Caki2 (cell line): ENCODE measurements at places on chromosomes 6 and 20. TPM values are rescaled to one million over a fixed set of nuclear protein-coding genes. Genes with fewer than 3 reads are reported as not detected.

DNA sequence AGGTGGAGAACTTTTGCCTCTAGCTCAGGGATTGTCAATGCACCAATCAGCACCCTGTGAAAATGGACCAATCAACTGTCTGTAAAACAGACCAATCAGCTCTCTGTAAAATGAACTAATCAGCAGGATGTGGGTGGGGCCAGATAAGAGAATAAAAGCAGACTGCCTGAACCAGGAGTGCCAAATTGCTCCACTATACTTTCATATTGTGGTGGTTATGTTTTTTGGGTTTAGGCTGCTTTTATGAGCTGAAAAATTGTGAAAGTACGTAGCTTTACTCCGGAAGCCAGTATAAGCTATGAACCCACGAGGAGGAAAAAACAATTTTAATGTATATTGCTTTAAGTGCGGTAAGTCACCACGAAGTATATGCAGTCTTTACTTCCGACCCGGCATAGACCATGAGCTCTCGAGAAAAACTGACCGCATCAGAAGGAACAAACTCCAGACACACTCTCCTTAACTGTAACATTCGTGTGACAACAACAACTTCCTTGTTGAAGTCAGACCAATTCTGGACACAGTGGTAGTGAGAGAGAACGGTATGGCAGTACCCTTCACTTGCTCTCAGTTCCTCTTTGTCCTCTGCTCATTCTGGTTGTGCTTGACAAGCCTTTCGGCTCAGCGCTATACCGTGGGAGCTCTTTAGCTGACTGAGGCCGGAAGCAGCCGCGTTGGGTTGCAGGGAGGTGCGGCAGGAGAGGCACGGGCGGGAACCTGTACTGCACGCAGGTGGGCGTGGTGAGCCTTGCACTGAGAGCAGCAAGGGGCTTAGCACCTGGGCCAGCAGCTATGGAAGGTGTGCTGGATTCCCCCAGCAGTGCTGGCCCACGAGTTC is 81.9 kb upstream of the E2F3 start:
- no peak for DNase-seq

RFX6 gene
- not detected in 2 replicates for total RNA-seq

GRCh38 chr20:2299301-2299700 is 3.5 kb downstream of the TGM3 start:
- DNase-seq, result peak; percentile 65

STK38 gene
- 24.9 and 32.6 TPM in 2 replicates for total RNA-seq

GRCh38 chr6:56246881-56247653 is at the start of gene COL21A1:
Gene COL21A1, minus strand, starts transcription at chr6:56247580. Its CDS starts 64,962 bp downstream, at chr6:56182618.
- no peak for DNase-seq

- DNase-seq, result no peak
These were observed 109.7 kb upstream of the NAA20 start for GRCh38 chr20:19907326-19908056.

GRCh38 chr20:50261471-50262212 is 71.0 kb downstream of the CEBPB start:
- no peak for DNase-seq

DNA sequence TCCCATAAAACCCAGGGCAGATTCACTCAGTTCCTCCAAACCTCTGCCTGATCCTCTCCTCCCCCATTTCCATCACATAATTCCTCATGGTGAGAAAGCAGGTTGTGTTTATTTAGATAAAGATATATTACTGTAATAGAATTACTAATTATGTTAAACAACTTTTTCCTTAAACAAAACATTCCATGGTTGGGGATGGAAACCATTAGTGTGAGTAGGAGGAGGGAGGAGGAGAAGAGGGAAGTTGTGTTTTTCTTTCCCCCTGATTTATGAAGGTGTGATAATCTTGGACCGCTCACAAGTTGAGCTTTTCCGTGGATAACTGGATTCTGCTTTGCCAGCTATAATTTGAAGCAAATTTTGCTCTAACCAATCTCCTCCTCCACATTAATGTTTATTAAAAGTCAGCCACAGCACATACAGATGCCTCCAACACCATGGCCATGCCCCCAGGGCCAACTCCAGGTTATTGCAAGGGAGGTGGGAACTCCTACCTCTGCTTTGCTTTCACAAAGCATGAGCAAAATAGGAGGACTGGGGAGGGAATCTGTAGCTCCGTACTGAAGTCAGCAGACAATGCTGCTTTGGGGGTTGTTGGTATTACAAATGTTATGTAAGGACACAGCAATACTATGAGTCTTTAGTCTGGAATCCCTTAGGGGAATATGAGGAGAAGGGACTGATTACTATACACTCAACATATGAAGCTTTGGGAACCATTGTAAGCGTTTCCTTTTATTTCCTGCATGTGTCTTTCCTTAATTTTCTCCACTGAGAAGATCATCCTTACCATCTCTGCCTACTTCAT is 542.0 kb downstream of the DHX35 start:
- DNase-seq, result no peak

GRCh38 chr6:119511024-119511423 is 161.5 kb upstream of the MAN1A1 start:
- no peak for DNase-seq

DNA sequence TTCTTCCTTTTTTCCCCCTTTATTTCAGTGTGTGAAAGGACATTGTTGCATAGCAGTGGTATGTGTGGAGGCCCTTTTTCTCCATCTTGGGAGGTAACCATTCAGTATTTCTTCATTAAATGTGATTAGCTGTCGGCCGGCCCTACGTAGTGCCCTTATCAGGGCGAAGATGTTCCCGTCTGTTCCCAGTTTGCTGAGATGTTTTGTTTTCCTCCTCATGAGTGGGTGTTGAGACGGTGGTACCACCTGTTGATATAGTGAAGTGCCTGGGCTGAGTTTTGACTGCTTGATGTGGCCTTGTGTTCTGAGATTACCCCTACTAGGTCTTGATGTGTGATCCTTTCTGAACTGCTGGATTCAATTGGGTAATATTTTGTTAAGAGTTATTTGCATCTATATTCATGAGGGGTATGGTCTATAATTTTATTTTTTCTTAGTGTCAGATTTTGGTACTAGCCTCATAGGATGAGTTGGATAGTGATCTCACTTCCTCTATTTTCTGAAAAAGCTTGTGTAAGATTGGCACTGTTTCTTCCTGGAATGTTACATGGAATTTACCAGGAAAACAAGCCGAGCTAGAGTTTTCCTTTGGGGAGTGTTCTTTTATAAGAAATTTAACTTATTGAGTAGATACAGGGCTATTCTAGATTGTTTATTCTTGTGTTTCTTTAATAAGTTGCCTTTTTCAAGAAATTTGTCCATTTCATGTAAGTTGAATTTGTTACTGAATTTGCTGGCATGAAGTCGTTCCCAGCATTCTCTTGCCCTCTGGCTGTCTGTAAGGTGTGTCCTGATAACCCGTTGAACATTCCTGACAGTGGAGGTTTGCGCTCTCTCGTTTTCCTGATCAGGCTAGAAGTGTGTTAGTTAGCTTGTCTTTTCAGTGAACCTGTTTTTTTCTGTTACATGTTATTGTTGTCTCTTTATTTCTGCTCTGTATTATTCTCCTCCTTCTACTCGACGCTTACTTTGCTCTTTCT is 4.3 kb downstream of the MTG2 start:
- no peak for DNase-seq

GPX5 gene
- total RNA-seq, result not detected in 2 replicates

- no peak for DNase-seq
These were observed 1.1 kb downstream of the DPM1 start for GRCh38 chr20:50957276-50957675.

- DNase-seq, result no peak
These were observed 42.7 kb downstream of the FILIP1 start for GRCh38 chr6:75450903-75451302.

DNA sequence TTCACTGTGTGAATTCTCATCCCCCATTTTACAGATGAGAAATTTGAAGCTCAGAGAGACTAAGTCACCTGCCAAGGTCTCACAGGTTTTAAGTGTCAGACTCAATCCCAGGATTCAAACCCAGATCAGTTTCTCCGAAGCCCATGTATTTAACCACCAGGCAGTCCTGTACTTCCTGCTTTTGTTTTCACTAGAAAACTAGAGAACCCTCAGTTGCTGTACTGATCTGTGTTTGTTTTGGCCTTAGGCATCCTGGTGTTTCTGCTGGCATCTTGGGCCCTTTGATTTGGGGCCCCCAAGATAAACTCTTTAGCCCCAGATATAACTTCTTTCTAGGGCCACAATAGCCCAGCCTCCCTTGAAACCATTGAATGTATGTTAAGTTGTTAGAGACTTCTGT is 36.5 kb downstream of the PPP1R16B start:
- DNase-seq, result no peak

DNA sequence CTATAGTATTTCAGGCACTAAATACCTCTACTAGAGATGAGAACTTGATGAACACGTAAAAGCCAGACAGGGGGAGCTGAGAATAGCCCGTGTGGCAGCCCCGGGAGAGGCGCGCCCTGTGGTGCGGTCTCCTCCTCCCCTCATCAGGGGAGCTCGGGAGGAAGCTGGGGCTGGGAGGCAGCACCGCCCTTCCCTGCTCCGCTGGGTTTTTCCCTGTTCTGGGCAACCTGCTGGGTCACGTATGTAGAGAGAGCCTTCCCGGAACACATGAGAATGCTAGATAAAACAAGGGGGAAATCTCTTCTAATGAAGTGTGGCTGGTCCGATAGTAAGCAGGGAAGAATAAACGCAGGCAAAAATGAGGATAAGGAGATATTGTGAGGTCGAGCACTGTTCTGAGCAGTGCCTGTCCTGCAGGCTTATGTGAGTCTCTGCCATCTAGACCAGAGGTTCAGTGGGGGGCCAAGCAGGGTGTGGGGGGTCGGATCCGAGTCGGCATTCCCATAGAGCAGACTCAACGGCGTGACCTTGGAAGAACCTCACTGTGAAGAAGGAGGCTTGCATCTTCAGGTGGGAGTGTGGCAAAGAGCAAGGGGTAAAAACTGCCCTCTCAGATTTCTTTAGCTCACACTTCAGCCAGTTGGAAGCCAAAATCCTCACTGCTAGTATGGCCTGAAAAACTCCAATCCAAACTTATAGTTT is 13.4 kb upstream of the RPS6KA2 start:
- DNase-seq, result no peak

DNA sequence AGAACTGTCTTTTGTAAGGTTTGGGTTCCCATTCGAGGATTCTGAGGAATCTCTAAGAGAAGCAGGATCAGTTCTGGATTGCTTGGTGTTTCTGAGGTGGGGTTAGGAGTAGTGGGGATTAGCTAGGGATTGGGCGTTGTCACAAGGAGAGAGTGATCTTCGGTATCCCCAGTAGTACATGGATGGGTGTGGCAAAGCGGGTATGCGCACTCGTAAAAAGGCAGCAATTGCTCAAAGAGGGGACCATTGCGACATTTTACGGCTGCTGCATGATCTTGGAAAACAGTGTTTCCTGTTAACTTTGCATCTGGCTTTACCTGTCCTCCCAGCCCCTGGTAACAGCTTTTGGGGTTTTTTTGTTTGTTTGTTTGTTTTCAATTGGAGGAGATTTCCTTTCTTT is 9.7 kb upstream of the ZSCAN9 start:
- peak; percentile 57 for DNase-seq

DNA sequence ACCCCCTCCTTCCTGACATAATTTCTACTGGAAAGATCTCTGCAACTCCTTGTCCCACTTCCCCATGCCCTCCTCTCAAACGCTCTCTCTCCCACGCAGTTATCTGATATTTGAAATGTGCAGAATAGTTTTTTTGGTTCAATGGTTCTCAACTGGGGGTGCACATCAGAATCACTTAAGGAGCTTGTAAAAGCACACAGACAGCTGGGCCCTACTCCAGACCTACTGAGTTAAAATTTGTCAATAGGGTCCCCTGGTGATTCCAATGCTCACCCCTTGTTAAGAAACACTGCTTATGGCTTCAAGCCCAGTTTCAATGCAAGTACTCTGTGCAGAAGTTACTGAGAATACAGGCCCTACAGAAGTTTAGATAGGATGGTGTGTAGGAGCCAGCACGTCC is 45.2 kb upstream of the KCNK16 start:
- no peak for DNase-seq

GRCh38 chr20:13271977-13272975 is 51.2 kb downstream of the ISM1 start:
- no peak for DNase-seq

- DNase-seq, result no peak
These were observed 13.3 kb downstream of the RSPH9 start for GRCh38 chr6:43658161-43658560.

DNA sequence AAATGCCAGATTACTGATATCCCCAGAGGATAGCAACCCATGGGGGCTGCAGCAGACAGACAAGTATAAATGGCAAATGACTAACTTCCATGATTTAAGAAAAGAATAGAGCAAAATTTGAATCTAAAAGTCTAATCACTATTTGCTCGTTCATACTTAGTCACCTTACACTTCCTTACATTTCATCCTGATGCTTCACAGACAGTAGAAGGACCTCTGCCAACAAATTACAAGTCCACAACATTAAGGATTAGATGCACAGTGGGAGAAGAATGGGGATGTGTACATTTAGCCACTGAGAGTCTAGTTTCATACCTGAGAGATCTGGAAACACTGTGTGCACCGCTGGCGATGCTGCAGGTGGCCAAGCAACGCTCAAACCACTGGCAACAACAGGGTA is 72.4 kb downstream of the FYN start:
- DNase-seq, result no peak

SAMD10 gene
- total RNA-seq, result 0.95 and 1.2 TPM in 2 replicates

ULBP1 gene
- 0.57 and 0.64 TPM in 2 replicates for total RNA-seq

- DNase-seq, result no peak
These were observed 225.5 kb downstream of the TAF4 start for GRCh38 chr20:61839912-61840778.

IBTK gene
- total RNA-seq, result 37.2 and 37.4 TPM in 2 replicates

DNA sequence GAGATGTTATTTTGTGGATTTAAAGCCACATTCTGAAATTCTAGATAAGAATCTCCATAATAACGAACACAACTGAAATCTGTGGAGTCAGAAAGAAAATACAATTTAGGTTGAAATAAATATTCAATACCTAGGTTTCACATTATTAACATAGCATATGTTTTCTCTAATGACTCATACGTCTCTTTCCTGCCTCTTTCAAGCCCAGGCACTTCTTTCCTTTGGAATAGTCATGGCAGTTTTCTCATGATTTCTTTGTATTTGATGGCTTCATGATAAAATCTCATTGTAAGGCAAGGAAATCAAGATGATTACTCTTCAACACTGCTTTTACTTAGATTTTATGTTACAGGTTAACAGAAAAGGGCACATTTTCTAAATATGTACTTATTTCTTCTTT is 803.7 kb downstream of the PHF3 start:
- DNase-seq, result no peak

METTL24 gene
- not detected in 2 replicates for total RNA-seq

RSPO3 gene
- total RNA-seq, result 2.4 and 7.7 TPM in 2 replicates

RBM24 gene
- total RNA-seq, result 2.4 and 4.7 TPM in 2 replicates

- DNase-seq, result no peak
These were observed 19.3 kb downstream of the RIPOR2 start for GRCh38 chr6:24916496-24916895.

GRCh38 chr20:52001999-52002666 is 189.4 kb downstream of the ZFP64 start:
- no peak for DNase-seq

- peak; percentile 37 for DNase-seq
These were observed 191.4 kb upstream of the FAM83B start for GRCh38 chr6:54655162-54655561.

SLC2A10 gene
- total RNA-seq, result 7.9 TPM in 2 replicates

GRCh38 chr20:7449269-7449668 is 491.0 kb downstream of the HAO1 start:
- DNase-seq, result no peak

MYBL2 gene
- 13.6 and 28.6 TPM in 2 replicates for total RNA-seq

MLIP gene
- total RNA-seq, result not detected in 2 replicates

ORC3 gene
- 19.1 and 46.3 TPM in 2 replicates for total RNA-seq

SNAP91 gene
- not detected in 2 replicates for total RNA-seq

TRIM40 gene
- not detected in 2 replicates for total RNA-seq
